NCI-H187 (cell line): ENCODE measurements at places on chromosomes 12 and 14.

GRCh38 chr12:4118601-4119156, 154.9 kb upstream of the CCND2 start:
- DNase-seq = no peak

GRCh38 chr12:92010853-92011701, 134.6 kb downstream of the BTG1 start:
- DNase-seq = no peak

GRCh38 chr14:34088914-34089313, 138.0 kb upstream of the EGLN3 start:
- DNase-seq = no peak

GRCh38 chr12:81295251-81295650, 217.4 kb downstream of the ACSS3 start:
- no peak for DNase-seq

DNA sequence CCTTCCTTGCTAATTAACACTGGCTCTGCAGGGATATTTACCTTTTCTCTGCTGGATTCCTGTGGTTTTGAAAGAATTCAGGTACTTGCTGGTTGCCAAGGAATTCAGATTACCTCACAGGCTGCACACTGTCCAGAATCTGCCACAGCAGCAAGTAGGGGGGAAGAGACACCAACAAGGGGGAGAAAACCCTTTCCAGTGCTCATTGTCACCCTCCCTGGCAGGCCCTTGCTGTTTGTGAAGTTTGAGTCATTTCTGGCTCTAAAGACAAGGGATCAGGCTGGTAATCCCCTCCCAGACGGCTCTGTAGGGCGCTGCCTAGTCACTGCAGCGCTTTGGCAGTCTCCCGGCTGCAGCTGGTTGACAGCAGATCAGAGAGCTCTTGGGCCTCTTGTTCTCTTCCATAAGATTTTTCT, 50.8 kb downstream of the TTLL5 start:
- DNase-seq = no peak

GRCh38 chr14:89787525-89787924, 167.0 kb downstream of the EFCAB11 start:
- DNase-seq = no peak

- DNase-seq = no peak
These were observed 213.1 kb downstream of the PTPRO start for GRCh38 chr12:15535352-15535781.

GRCh38 chr14:63573581-63573980, 30.4 kb upstream of the PPP2R5E start:
- DNase-seq = no peak

GRCh38 chr12:43159506-43159905, 392.5 kb downstream of the ADAMTS20 start:
- no peak for DNase-seq

GRCh38 chr14:61315313-61315712, 6.1 kb upstream of the PRKCH start:
- DNase-seq = no peak

GRCh38 chr12:14238221-14238792, 127.2 kb upstream of the ATF7IP start:
- DNase-seq = no peak

DNA sequence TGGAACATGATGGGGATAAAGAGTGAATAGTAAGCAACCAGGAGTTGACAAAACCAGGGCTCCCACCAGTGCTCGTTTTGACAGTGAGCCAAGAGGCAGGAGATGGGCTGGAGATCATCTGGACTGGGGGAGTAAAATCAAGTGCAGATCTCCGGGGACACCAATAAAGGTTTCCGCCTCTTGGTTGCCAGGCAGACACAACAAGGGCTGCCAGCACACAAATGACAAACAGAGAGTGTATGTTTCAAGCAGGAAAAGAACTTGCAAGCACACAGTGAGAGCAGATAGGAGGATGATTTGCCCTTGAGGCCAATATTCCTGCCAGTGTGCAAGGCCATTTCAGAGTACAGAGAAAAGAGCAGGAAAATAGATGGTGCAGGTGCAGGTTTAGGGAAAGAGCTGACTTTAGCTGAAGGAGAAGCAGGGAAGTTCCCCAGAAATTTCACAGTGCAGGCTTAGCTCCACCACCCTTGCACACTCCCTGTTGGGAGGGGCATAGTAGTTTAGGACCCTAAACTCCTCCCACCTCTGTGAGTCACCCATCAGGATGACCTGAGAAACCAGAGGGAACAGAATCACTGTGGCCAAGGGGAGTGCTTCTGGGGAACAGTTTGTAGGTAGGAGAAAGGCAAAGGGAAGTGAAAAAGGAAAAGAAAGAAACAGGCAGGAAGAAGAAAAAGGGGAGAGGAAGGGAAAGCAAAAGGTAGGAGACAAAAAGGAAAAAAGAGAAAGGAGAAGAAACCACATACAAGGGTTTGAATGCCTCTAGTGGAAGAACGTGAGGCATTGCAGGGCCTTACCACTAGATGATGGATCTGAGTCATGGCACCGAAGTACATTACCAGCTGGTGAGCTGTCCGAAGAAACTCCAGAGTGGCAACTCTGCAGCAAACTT, 404.4 kb downstream of the SLC6A15 start:
- DNase-seq = no peak

GRCh38 chr12:110965574-110965973, 45.2 kb upstream of the MYL2 start:
- DNase-seq = no peak

- no peak for DNase-seq
These were observed 7.9 kb downstream of the HMGA2 start for GRCh38 chr12:65832217-65832616.

DNA sequence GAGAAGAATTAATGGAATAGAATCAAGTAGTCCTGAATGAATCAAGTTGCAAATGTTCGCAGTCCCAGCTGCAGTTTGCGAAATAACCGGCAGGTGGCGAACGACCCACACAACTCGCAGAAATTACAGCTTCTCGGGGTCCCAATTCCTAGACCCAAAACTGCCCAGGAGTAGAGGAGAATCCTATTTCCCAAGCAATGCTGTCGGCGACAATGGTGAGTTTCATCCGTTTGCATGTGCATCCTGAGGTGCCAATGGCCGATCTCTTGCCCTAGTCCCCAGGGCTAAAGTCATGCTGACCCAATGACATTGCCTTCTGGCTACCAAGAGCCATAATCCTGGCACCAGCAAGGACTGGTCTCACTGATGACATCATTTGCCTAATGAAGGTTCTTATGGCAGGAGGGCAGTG, 8.5 kb upstream of the ASCL1 start:
- DNase-seq = peak; percentile 85

GRCh38 chr12:97556302-97556779, 93.7 kb downstream of the RMST start:
- peak; percentile 56 for DNase-seq

DNA sequence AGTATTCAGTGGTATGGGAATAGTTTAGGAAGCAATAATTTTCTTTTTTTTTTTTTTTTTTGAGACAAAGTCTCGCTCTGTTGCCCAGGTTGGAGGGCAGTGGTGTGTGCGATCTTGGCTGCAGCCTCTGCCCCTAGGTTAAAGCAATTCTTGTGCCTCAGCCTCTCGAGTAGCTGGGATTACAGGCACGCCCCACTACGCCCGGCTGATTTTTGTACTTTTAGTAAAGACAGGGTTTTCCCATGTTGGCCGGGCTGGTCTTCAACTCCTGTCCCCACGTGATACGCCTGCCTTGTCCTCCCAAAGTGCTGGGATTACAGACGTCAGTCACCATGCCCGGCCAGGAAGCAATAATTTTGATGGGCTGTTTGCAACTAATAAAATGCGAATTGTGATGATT, 62.1 kb downstream of the ATG14 start:
- DNase-seq = no peak

DNA sequence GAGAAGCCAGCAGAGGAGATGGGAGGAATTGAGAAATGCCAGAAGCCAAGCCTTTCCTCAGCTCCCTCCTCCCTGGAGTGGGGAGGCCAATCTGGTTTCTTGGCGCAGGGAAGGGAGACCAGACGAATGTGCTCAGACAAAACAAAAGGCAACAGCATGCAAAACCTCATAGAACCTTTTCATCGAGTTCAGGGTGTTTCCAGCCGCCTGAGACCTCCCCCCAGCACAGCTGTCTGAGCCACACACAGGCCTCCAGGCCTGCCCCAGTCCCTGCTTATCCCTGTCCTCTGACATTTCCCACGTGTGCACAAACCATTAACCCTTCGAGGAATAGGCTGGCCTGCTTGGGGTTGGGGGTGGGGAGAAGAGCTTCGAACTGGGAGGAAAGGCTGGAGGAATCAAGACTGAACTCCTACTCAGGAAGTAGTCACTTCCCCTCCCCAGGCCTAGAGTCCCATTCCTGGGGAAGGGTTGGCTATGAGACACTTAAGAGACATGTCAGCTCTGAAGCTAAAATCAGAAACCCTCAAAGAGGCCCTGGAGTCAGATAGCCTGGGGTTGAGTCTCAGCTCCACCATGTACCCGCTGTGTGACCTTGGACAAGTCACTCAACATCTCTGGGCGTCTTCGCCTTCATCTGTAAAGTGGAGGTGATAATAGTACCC, 10.7 kb downstream of the TBX3 start:
- DNase-seq = no peak

DNA sequence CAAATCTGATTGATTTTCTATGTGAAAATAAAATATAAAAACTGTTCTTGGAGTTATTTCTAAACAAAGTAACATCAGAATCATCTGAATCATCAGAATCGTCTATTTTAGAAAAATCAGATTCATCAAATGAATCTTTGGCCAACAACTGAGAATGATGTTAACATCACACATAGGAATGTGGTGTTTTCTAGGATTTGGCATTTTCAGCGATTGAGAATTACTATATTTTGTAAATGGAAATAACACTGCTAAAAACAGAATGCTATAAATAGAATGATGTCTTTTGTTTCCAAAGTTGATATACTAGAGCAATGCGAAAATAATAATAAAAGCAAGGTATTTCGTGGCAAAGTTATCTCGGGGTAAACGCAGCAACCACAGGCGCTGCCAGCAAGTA, 73.9 kb upstream of the EVL start:
- DNase-seq = no peak

- DNase-seq = no peak
These were observed 677 bp downstream of the C12orf75 start for GRCh38 chr12:105330931-105331804.

DNA sequence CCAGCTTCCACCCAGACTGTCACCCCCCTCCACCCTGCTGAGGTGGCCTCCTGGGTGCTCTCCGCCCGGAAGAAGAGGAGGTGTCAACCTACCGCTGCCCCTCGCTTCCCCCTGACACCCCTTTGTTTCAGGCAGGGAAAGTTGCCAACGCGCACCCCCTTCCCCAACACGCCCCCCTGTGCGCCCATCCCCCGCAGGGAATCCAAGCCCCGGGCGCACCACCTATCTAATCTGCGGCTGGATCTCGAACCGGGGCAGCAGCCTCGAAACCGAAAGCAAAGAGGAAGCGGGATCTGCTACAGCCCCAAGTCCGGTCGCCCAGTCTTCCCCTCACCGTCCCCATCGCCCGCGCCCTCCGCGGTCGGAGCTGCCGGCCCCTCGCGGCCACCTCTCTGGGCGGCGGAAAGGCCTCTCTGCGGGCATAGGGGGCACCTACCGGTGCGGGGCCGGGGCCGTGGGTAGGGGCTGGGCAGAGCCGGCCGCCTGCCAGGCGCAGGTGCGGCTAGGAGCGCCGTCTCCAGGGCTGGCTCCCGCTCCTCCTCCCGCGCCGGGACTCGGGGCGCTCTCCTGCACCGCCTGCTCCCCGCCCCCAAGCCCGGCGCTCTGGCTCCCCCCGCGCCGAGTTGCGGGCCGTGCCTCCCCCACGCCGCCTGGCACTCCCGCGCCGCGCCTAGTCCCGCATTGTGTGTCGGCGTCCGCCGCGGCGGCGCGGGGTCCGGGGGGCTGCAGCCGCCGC, 18.3 kb upstream of the PLEKHH1 start:
- no peak for DNase-seq

- no peak for DNase-seq
These were observed 41.0 kb downstream of the ZCRB1 start for GRCh38 chr12:42284876-42285275.

- DNase-seq = no peak
These were observed 5.6 kb downstream of the PYM1 start for GRCh38 chr12:55922126-55922525.

- DNase-seq = no peak
These were observed 396 bp downstream of the NDUFA9 start for GRCh38 chr12:4649358-4649661.

GRCh38 chr14:104280085-104280901, 141.9 kb downstream of the KIF26A start:
- DNase-seq = no peak

DNA sequence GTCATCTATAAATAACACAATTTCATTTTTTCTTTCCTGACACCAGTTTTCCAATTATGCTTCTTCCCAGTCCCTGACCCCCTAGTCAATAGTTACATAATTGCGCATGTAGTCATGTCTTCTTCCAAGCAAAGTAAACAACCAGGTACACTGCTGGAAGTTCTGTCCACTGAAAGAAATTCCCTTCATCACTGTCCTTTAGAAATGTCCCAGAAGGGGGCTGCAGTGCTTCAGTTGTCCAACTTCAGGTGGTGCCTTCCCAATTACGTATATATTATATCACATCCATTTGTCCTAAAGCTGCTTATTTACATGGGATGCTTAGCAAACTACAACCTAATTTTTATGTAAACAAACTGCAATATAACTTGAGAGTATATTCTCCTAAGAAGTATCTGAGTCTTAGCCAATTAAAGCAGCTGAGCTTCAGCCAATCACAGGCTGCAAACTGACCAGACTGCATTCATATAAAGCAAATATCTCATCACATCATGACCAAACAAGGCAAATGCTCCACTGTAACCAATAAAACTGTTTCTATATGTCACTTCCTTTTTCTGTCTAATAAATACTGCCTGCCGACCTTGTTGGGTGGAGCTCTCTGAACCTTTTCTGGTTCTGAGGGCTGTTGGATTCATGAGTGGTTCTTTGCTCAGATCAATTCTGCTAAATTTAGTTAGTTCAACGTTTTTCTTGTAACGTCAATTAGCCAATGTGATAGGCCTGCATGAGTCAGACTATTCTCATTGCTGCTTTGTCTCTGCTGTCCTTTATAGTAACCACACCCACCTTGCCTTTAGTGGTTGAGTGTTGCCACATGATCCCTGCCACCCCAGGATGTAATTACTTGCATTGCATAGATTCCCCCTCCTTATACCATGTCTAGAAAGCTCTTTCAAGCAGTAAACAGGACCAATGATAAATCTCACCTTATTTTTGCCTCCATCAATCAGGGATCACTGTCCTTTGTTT, 239.3 kb downstream of the ALG10B start:
- no peak for DNase-seq
